IMR-90 (cell line): ENCODE measurements at places on chromosomes 4 and X. TPM values are rescaled to one million over a fixed set of nuclear protein-coding genes. Genes with fewer than 3 reads are reported as not detected.

MAGEA1 gene
- not detected in 2 replicates for total RNA-seq

- H3K27me3 ChIP-seq = 0 out of 2 replicates have a peak, but pooled peaks cover 2% of the 10 kb centered on the region
- H3K36me3 ChIP-seq = no peaks in the 10 kb centered on the region
- no peak overlapping the region for H3K27ac ChIP-seq
- DNase-seq = no peak
- H3K4me3 ChIP-seq = no peak overlapping the region
These were observed 10.9 kb upstream of the GRPR start for GRCh38 chrX:16112428-16112827.

DNA sequence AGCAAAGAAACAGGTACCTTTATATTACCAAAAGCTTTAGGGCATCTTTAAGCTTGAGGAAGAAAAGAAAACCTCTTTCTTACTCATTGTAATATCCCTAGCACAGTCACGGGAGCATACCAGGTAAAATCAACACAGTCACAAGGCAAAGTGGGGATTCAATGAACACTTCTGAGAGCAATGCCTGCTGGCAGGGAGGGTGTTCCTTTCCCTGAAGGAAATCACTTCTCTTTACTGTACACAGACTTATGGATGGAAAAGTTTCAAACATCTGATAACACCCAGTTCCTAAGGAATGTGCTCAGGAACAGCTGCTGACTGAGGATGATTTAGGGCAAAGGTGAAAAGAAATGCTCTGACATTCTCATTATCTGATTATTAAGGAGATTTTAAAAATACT lies 94.8 kb downstream of the MAML3 start:
- H3K27ac ChIP-seq = no peak overlapping the region
- H3K27me3 ChIP-seq = no peaks in the 10 kb centered on the region
- DNase-seq = peak; percentile 47
- H3K36me3 ChIP-seq = no peaks in the 10 kb centered on the region
- peaks cover 10% of the 10 kb centered on the region for H3K4me1 ChIP-seq

DNA sequence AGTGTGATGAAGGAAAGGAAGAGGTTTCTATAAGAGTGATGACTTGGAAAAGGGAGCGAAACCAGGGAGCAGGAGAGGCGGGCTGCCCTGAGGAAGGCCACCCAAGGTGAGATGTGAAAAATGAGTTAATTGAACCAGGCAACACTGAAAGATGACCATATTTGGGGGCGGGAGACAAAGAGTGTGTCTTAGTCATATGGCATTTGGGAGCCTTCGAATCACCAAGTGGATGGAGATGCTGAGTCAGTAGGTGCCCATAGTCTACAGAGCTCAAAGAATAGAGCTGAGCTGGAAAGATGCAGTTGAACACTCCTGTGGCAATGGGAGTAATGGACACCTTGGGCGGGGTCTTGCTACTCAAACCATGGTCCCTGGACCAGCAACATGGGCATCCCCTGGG lies 8.3 kb upstream of the TLR8 start:
- H3K27ac ChIP-seq = no peak overlapping the region
- H3K4me3 ChIP-seq = no peak overlapping the region
- DNase-seq = no peak
- no peaks in the 10 kb centered on the region for H3K36me3 ChIP-seq
- H3K27me3 ChIP-seq = no peaks in the 10 kb centered on the region

IL21 gene
- total RNA-seq = not detected in 2 replicates

DNA sequence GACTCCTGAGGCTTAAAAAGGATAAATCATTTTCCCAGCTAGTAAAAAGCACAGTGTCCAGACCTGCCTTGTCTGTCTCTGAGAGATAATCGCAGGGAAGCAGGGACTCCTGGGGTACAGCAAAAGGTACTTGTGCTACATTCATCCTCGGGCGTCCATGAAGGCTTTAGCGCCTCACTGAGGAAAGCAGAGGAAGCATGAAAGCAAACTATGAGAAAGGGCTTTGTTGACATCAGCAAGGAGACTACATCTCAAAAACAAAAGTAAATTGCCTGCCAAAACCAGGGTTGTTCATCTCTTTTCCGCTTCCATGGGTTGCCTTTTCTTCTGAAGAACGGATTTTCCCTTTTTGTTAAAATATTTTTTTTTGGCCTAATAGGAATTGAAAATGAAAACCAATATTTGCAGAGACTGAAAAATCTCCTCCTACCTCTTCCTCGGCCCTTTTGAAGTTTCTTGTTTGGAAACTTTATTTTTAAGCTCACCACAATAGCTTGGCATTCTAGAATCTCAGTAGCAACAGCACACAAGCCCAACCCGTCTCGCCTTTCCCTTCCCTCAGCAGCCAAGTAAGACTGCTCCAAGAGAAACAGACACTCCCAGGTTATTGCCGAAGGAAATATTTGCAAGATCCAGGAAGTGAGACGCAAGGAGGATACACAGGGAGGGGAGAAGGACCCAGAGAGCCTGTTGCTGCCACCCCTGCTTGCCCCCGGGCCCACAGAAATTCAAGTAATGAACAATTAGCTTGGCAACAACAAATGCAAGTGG lies 148.3 kb upstream of the DGKK start:
- peaks cover 4% of the 10 kb centered on the region for H3K27me3 ChIP-seq
- no peaks in the 10 kb centered on the region for H3K4me1 ChIP-seq
- H3K4me3 ChIP-seq = no peak overlapping the region
- DNase-seq = no peak

CSAG3 gene
- not detected in 2 replicates for total RNA-seq

TLR10 gene
- total RNA-seq = not detected in 2 replicates

GRCh38 chrX:31212856-31213748 lies 141.3 kb upstream of the FTHL17 start:
- no peak overlapping the region for H3K4me3 ChIP-seq
- no peaks in the 10 kb centered on the region for H3K36me3 ChIP-seq
- no peak overlapping the region for H3K27ac ChIP-seq

- no peak for DNase-seq
- no peak overlapping the region for H3K27ac ChIP-seq
- no peaks in the 10 kb centered on the region for H3K27me3 ChIP-seq
- H3K36me3 ChIP-seq = no peaks in the 10 kb centered on the region
These were observed 806.3 kb downstream of the STIM2 start for GRCh38 chr4:27666943-27667342.

DNA sequence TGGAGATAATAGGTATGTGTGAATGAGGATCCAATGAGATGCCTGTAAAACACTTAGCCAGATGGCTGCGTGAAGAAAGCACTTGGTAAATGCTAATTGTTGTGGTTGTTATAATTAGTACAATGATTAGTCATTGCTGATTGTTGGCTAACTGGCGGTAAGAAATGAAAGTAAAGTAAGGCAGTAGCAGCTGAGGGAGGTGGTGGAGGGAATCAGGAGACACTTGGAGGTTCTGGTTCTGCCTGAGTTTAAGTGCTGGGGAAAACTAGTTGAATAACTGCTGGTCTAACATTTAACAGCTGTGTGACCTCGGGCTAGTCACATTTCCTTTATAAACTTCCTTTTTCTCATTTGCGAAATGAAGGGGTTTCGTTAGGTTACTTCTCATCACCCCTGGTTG lies 30.9 kb downstream of the CD38 start:
- peaks cover 29% of the 10 kb centered on the region for H3K27me3 ChIP-seq
- H3K27ac ChIP-seq = no peak overlapping the region
- no peak overlapping the region for H3K4me3 ChIP-seq
- no peaks in the 10 kb centered on the region for H3K4me1 ChIP-seq

GRCh38 chrX:118534716-118535493 lies 39.3 kb downstream of the DOCK11 start:
- H3K27ac ChIP-seq = no peak overlapping the region
- H3K27me3 ChIP-seq = no peaks in the 10 kb centered on the region
- no peak overlapping the region for H3K4me3 ChIP-seq
- DNase-seq = no peak
- H3K36me3 ChIP-seq = no peaks in the 10 kb centered on the region

EFHC2 gene
- total RNA-seq = 0.18 and 0.28 TPM in 2 replicates

DNA sequence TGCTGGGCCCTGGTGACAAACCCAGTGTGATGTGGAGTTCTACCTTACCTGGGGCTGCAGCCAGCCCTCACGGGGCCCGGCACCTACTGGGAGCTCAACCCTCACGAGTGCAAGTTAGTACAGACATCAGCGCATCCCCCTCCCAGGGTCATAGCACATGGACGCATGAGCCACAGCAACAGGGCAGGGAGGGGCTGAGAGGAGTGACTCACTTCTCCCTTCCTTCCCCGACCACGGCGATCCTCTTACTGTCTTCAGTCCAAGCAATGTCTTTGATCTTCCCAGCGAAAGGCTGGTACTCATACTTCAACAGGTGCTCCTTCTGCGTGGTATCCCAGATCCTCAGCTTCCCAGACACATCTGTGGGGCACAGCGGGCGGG lies 17.8 kb downstream of the WDR1 start:
- peak overlapping the region; percentile 57 for H3K27ac ChIP-seq
- peaks cover 61% of the 10 kb centered on the region for H3K4me1 ChIP-seq
- no peak overlapping the region for H3K4me3 ChIP-seq
- H3K27me3 ChIP-seq = no peaks in the 10 kb centered on the region
- peaks cover 87% of the 10 kb centered on the region for H3K36me3 ChIP-seq
- peak; percentile 80 for DNase-seq

USP17L22 gene
- not detected in 2 replicates for total RNA-seq

DNA sequence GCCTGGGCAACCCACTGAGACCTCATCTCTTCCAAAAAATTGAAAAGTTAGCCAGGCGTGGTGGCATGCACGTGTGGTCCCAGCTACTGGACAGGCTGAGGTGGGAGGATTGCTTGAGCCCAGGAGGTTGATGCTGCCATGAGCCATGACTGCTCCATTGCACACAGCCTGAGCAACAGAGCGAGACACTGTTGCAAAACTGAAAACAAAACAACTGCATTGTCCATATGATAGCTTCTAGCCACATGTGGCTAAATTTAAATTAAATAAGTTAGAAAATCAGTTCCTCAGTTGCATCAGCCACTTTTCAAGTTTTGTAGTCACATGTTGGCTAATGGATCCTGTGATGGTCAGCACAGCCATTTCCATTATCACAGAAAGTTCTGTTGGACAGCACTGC lies 67.9 kb downstream of the GAB1 start:
- peaks cover 12% of the 10 kb centered on the region for H3K4me1 ChIP-seq
- H3K27ac ChIP-seq = no peak overlapping the region
- H3K27me3 ChIP-seq = no peaks in the 10 kb centered on the region
- no peaks in the 10 kb centered on the region for H3K36me3 ChIP-seq
- DNase-seq = no peak

- H3K36me3 ChIP-seq = peaks cover 2% of the 10 kb centered on the region; the same call in 1 of the 2 replicates
- peaks cover 5% of the 10 kb centered on the region for H3K4me1 ChIP-seq
- no peaks in the 10 kb centered on the region; the same call in 1 of the 2 replicates for H3K27me3 ChIP-seq
- peak; percentile 91 for DNase-seq
- no peak overlapping the region for H3K4me3 ChIP-seq
These were observed 29.5 kb downstream of the SRPX2 start for GRCh38 chrX:100673397-100673953.

APLN gene
- under 0.01 and 0.18 TPM in 2 replicates for total RNA-seq

CXCL11 gene
- total RNA-seq = under 0.01 TPM in 2 replicates

GRCh38 chr4:76197971-76198410 lies 15.6 kb downstream of the SCARB2 start:
- H3K27ac ChIP-seq = peak overlapping the region; percentile 66
- peak; percentile 69 for DNase-seq
- H3K4me1 ChIP-seq = peaks cover 35% of the 10 kb centered on the region
- H3K4me3 ChIP-seq = no peak overlapping the region
- H3K27me3 ChIP-seq = no peaks in the 10 kb centered on the region
- peaks cover 8% of the 10 kb centered on the region for H3K36me3 ChIP-seq

HSD17B13 gene
- under 0.01 TPM in 1 of 2 replicates, not detected in the other for total RNA-seq

- DNase-seq = no peak
- H3K27me3 ChIP-seq = no peaks in the 10 kb centered on the region
- H3K4me1 ChIP-seq = no peaks in the 10 kb centered on the region
- no peaks in the 10 kb centered on the region for H3K36me3 ChIP-seq
- no peak overlapping the region for H3K27ac ChIP-seq
These were observed 260.9 kb downstream of the GLUD2 start for GRCh38 chrX:121308276-121308805.

DNA sequence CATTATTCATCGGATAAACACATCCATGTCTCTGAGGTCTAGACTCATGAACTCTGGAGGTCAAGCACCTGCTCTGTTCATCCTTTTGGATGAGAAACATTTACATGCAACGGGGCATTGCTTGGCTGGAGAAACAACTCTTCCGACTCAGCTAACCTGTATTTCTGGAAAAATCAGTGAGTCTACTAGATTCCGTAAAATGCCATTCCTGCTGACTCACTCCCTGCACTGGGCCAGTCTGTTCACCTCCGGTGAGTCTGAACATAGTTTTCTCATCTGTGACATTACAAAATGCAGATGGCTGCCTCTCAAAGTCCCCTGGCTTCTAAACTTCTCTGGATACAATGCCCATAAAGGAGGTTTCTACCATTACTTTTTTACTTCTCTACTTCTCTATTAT lies 185.7 kb upstream of the HS3ST1 start:
- H3K4me1 ChIP-seq = peaks cover 1% of the 10 kb centered on the region; the same call in 1 of the 2 replicates
- no peaks in the 10 kb centered on the region for H3K36me3 ChIP-seq
- H3K4me3 ChIP-seq = no peak overlapping the region

DNA sequence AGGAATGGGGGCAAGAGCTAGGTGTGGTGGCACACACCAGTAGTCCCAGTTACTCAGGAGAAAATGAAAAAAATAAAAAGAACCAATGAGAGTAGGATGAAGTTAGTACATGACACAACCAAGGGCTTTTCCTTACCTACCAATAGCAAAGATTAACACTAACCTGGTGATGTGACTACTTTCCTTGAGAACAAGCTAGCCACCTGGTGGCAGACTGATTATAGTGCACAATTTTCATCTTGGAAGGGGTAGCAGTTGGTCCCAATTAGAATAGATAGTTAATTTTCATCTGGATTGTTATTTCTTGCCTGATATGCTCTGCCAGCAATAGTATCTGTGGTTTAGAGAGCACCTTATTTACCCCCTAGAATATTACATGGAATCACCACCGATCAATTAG lies 1216.8 kb upstream of the PABPC4L start:
- H3K36me3 ChIP-seq = no peaks in the 10 kb centered on the region
- H3K4me1 ChIP-seq = no peaks in the 10 kb centered on the region
- no peaks in the 10 kb centered on the region for H3K27me3 ChIP-seq
- no peak overlapping the region for H3K27ac ChIP-seq
- H3K4me3 ChIP-seq = no peak overlapping the region

DNA sequence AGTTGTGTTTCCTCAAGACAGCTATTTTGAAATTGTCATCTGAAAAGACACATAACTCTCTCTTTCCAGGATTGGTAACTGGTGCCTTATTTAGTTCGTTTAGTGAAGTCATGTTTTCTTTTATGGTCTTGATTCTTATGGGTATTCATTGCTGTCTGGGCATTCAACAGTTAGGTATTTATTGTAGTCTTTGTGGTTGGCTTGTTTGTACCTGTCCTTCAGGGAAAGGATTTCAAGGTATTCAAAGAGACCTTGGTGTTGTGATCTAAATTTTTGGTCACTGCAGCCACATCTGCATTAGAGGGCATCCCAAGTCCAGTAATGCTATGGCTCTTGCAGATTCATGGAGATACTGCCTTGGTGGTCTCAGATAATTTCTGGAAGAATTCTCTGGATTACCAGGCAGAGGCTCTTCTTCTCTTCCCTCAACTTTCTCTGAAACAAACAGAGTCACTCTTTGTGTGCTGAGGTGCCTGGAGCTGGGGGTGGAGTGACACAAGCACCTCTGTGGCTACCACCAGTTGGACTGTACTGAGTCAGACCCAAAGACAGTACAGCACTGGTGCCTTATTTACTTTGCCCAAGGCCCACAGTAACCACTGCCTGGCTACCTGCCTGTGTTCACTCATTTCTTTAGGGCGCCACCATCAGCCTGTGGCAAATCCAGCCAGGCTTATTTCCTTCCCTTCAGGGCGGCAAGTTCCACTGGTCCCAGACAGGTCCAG lies 620.4 kb downstream of the KCNIP4 start:
- no peaks in the 10 kb centered on the region for H3K27me3 ChIP-seq
- H3K36me3 ChIP-seq = no peaks in the 10 kb centered on the region
- H3K27ac ChIP-seq = no peak overlapping the region
- H3K4me3 ChIP-seq = no peak overlapping the region
- DNase-seq = no peak

FGF2 gene
- total RNA-seq = 27.1 and 54.4 TPM in 2 replicates
